ENCODE measurements at places on chromosomes 5 and 9.

DNA sequence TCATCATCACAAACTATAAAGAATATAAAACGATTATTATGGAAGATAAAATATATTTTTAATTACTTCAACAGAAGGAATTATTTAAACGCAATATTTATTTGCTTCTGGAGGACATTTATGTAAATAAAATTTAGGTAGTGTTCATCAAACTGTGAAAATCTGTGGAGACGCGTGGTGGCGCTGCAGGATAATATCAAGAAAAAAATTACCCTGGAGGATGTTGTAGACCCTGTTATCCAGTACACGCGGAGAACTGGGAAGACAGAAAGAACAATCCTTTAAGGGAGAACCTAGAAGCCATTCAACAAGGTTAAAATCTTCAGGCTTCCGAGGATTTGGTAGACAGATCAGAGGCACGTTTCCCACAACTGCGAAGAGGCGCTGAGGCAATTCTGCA is at the start of gene PCDHB12:
Gene PCDHB12, plus strand, starts transcription at position 242 of the 400 bp plus-strand sequence. CDS start 189 bp downstream, outside the sequence.
- H3K27me3 ChIP-seq, result no peaks in the 10 kb centered on the region
- no peak for DNase-seq
- H3K4me1 ChIP-seq, result no peaks in the 10 kb centered on the region
- no peak within 1 kb of the TSS for H3K27ac ChIP-seq

- H3K4me3 ChIP-seq, result no peak overlapping the region
- no peaks in the 10 kb centered on the region for H3K27me3 ChIP-seq
- peak overlapping the region; percentile 54 for H3K27ac ChIP-seq
- peaks cover 31% of the 10 kb centered on the region for H3K4me1 ChIP-seq
- H3K36me3 ChIP-seq, result no peaks in the 10 kb centered on the region
Observed at GRCh38 chr9:131650254-131650653, 89.6 kb downstream of the RAPGEF1 start.

DNA sequence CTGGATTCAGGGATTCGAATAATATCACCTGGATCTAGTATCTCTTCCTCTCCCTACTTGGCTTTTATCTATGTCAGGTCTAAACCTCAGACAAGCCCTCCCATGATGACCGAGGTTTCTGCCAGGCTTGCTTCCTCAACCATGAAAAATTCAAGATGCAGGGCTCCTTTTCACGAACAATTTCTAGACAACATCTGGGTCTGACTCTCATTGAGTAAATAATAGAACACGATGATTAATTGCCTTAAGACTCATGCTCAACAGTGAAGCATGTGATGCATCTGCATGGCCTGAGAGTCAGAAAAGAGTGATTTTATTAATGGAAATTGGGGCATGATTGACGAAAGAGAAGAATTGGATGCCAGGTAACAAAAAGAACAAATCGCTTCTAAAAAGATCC is 277.2 kb upstream of the ZNF608 start:
- no peak for DNase-seq
- no peaks in the 10 kb centered on the region for H3K36me3 ChIP-seq
- H3K27ac ChIP-seq, result no peak overlapping the region
- H3K4me3 ChIP-seq, result no peak overlapping the region
- peaks cover 13% of the 10 kb centered on the region for H3K4me1 ChIP-seq

GRCh38 chr9:126916909-126917308 is 2.3 kb downstream of the RALGPS1 start:
- H3K4me1 ChIP-seq, result peaks cover 18% of the 10 kb centered on the region
- no peak for DNase-seq
- no peak overlapping the region for H3K27ac ChIP-seq
- no peaks in the 10 kb centered on the region for H3K27me3 ChIP-seq
- H3K36me3 ChIP-seq, result no peaks in the 10 kb centered on the region

- no peak for DNase-seq
- H3K27ac ChIP-seq, result no peak overlapping the region
- no peaks in the 10 kb centered on the region for H3K4me1 ChIP-seq
- no peaks in the 10 kb centered on the region for H3K36me3 ChIP-seq
- no peak overlapping the region for H3K4me3 ChIP-seq
Observed at GRCh38 chr9:91500509-91501014, 76.9 kb upstream of the NFIL3 start.

GRCh38 chr9:71647094-71647591 is 121.2 kb downstream of the CEMIP2 start:
- H3K27ac ChIP-seq, result no peak overlapping the region
- H3K4me1 ChIP-seq, result no peaks in the 10 kb centered on the region

Data from body of pancreas (tissue), 4 donors.